ENCODE measurements at places on chromosomes 16 and 17.

GRCh38 chr17:17929655-17930380 lies 42.4 kb downstream of the TOM1L2 start:
- H3K27ac ChIP-seq: peak overlapping the region; percentile 73
- H3K4me3 ChIP-seq: no peak overlapping the region
- peaks cover 7% of the 10 kb centered on the region for H3K4me1 ChIP-seq
- H3K36me3 ChIP-seq: no peaks in the 10 kb centered on the region
- DNase-seq: no peak

GRCh38 chr16:49651996-49652395 lies 203.9 kb downstream of the ZNF423 start:
- no peak overlapping the region for H3K4me3 ChIP-seq
- no peaks in the 10 kb centered on the region for H3K4me1 ChIP-seq
- peaks cover 9% of the 10 kb centered on the region for H3K27me3 ChIP-seq
- no peaks in the 10 kb centered on the region for H3K36me3 ChIP-seq
- no peak for DNase-seq
- H3K27ac ChIP-seq: no peak overlapping the region

DNA sequence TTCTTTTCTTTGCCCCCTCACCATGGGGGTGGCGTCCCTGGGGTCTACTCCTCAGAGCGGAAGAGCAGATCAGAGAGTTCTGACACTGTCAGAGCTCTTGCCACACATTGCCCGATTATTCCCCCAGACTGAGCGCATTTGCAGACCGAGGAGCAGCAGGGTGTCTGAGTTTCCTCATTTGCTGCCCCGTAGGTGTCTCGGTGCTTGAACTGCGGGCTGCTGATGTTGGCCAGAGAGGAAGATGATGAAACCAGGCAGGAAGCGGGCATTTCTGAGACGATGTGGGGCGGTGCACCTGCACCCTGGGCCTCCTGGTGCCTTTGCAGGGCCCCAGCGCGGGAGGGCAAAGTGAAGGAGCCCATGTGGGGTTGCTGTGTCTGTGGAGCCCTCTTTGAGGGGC lies 55.2 kb downstream of the ARSG start:
- peaks cover 60% of the 10 kb centered on the region for H3K4me1 ChIP-seq
- H3K4me3 ChIP-seq: peak overlapping the region; percentile 81
- H3K27ac ChIP-seq: peak overlapping the region; percentile 96
- peaks cover 26% of the 10 kb centered on the region for H3K36me3 ChIP-seq

DNA sequence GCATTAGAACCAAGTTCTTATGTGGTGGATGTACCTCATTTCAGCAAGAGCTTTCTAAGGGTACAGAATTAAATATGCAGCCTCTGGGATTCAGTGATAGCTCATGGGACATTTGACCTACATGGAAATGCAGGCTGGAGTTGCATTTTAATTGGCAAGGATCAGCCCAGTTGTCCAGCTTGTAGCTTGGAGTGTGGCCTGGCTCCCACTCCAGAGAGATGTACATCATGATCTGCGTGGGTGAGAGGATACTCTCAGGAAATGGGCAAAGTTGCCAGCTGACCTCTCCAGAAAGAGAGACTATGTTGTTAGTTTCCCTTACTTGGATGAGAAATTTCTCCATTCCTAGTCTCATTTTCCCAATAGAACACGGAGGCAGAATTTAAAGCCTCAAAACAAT lies 555.3 kb downstream of the MAF start:
- no peak overlapping the region for H3K4me3 ChIP-seq
- DNase-seq: no peak
- no peak overlapping the region for H3K27ac ChIP-seq
- H3K36me3 ChIP-seq: peaks cover under 1% of the 10 kb centered on the region

- H3K4me1 ChIP-seq: peaks cover 10% of the 10 kb centered on the region
- no peak for DNase-seq
- H3K27ac ChIP-seq: no peak overlapping the region
- H3K27me3 ChIP-seq: no peaks in the 10 kb centered on the region
- H3K36me3 ChIP-seq: peaks cover 7% of the 10 kb centered on the region
Measured at GRCh38 chr17:44277976-44278375, 10.0 kb upstream of the SLC4A1 start.

- peaks cover 16% of the 10 kb centered on the region for H3K27me3 ChIP-seq
- no peak overlapping the region for H3K27ac ChIP-seq
- H3K4me1 ChIP-seq: peaks cover 3% of the 10 kb centered on the region
- peaks cover 18% of the 10 kb centered on the region for H3K36me3 ChIP-seq
- DNase-seq: peak; percentile 84
Measured at GRCh38 chr16:180681-181564, 664 bp downstream of the HBQ1 start.

GRCh38 chr17:28717578-28718332 lies at the start of gene RAB34:
RAB34 (minus strand) TSS chr17:28717868; CDS start chr17:28717266, 602 bp downstream.
- H3K4me3 ChIP-seq: peak within 1 kb of the TSS; percentile 20
- H3K27ac ChIP-seq: no peak within 1 kb of the TSS
- H3K27me3 ChIP-seq: peaks cover 25% of the 10 kb centered on the region
- no peak for DNase-seq
- H3K4me1 ChIP-seq: peaks cover 29% of the 10 kb centered on the region
- H3K36me3 ChIP-seq: peaks cover 36% of the 10 kb centered on the region

GRCh38 chr17:58353389-58353825 lies 1.4 kb upstream of the SUPT4H1 start:
- peaks cover 45% of the 10 kb centered on the region for H3K4me1 ChIP-seq
- H3K27ac ChIP-seq: peak overlapping the region; percentile 94
- DNase-seq: no peak
- H3K4me3 ChIP-seq: peak overlapping the region; percentile 95
